ENCODE measurements at places on chromosomes 7 and 10. TPM values are rescaled to one million over a fixed set of nuclear protein-coding genes. Genes with fewer than 3 reads are reported as not detected.

DNA sequence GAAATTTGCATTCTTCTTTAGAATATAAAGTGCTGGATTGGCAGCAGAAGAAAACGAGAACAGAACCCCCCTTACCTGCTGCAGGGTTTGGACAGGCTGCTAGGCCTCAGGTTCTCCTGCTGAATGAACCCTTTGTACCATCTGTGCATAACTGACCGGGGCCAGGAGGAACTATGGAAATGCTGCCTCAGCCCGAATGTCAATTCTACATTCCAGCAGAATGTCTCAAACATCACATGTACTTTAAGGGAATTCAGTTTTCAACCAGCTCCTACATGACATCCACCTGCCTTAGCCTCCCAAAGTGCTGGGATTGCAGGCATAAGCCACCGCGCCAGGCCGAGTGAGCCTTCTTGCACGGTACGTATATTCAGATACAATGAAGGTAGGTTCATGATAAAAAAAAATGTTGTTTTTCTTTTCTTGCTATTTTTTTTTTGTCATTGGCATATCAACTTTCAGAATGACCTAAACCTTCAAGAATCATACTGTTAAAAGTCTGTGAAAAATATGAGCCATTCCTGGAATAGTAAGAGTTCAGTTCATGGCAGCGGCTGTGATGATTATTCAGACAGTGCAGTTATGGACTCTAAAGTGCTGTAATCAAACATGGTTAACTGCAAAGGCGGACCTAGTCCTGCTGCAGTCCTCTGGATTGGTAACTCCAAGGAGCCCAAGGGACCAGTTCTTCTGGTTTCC, 84.4 kb upstream of the TNS3 start:
- ATAC-seq, result peak; percentile 14

- ATAC-seq, result no peak
These were observed 114.9 kb downstream of the BUB3 start for GRCh38 chr10:123269017-123269552.

GRCh38 chr7:99459087-99459486, 6.9 kb downstream of the ATP5MF start:
- no peak for ATAC-seq

TBX20 gene
- total RNA-seq, result not detected

SFTPA1 gene
- 0.43 TPM for total RNA-seq

Measured in motor neuron (in vitro differentiated cells).